ENCODE measurements at places on chromosomes 6 and 20.

DNA sequence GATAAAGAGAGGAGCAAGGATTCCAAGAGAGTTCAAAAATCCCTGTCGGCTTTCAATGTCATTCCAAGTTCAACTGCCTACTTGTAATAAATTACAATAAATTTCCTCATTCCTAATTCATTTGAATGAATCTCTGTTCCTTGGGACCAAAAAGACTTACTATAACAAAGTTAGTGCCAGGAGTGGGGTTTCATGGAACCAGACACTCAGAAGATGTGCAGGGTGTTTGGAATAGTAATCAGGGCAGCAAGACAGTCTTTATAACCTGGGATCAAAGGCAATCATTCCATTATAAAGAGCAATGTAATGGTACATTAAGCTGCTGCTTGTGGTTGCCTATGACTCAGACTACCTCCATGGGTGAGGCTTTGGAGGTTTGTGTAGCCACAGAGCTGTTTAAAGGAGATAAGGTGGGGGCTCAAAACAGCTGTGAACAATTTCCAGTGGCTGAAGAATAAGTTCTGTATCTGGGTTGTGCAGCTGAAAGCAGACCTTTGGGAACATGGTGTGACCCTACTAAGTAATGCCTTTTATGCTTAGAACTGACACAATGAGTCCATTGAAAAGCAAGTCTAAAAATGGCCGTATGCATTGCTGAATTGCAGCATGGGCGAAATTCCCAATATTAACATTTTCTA is 159.9 kb downstream of the LINC00237 start:
- no peak for DNase-seq

- no peak for DNase-seq
Observed at GRCh38 chr6:43229803-43230620, 731 bp upstream of the DNPH1 start.

GRCh38 chr6:161422710-161423680 is 149.1 kb upstream of the AGPAT4 start:
- no peak for DNase-seq

DNA sequence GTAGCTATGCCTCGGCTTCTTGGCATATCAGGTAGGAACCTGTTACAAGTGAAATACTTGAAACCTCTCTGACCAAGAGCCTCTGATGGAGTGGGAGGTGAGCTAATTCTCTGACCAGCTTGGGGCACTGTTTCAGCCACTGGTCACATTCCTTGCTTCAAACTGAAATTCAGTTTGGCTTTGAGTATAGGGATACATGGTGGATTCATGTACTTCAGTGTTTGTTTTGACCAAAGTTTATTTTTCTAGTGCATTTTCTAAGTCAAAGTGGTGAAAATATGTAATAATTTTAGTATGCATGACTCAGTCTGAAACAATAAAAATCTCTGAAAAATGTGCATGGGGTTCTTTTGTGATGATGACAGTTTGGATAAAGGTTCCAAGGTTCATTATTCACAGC is 18.6 kb downstream of the TTPAL start:
- DNase-seq: no peak

- DNase-seq: no peak
Observed at GRCh38 chr6:72595812-72596211, 26.1 kb upstream of the KCNQ5 start.
